Stimulated activated CD4-positive, alpha-beta T cell treated with anti-CD3 and anti-CD28 coated beads, Interleukin-4, amount 100 ng/mL, for 24 hours (primary cell): ENCODE measurements at places on chromosomes 2 and 18.
A peak's percentile ranks its signal among the peaks of the same experiment; 100 is the strongest.

- DNase-seq = peak; percentile 49
Observed at GRCh38 chr2:46229134-46230063, 67.8 kb upstream of the EPAS1 start.

DNA sequence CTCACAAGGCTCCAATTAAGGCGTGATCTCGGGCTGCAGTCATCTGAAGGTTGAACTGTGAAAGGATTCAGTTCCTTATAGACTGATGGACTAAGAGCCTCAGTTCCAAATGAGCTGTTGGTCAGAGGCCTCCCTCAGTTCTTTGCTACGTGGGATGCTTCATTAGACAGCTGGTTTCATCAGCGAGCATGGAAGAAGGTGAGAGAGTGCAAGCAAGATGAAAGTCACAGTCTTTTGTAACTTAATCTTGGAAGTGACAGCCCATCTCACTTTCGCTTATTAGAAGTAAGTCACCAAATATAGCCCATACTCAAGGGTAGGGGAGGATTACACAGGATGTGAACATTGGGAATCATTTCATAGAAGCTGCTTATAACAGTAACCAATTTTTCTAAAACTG lies 26.8 kb downstream of the PPP1CB start:
- DNase-seq = no peak

DNA sequence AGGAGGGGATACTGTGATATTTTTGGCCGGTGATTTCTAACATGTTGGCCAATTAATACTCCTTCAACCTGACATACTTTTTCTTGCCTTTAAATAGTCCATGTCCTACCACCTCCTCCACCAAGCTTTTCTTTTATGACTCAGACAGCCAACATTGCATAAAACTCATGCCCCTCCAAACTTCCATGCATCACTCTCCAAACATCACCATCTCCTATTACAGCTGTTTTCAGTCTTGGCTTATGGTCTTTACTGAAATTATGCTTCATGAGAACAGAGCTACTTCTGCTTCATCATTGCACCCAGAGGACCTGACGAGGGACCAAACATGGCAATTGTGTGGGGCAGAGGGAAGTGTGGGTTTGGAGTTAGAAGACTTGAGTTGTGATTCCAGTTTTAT lies 305.4 kb downstream of the LPIN1 start:
- no peak for DNase-seq

- no peak for DNase-seq
Observed at GRCh38 chr2:36433311-36434217, 78.0 kb downstream of the CRIM1 start.

- DNase-seq = no peak
Observed at GRCh38 chr2:169065422-169065821, 3.9 kb upstream of the DHRS9 start.

GRCh38 chr2:11753452-11753885 lies 7.0 kb downstream of the LPIN1 start:
- DNase-seq = peak; percentile 49

GRCh38 chr2:216909541-216910210 lies 49.8 kb upstream of the TNP1 start:
- no peak for DNase-seq

GRCh38 chr2:98569197-98569793 lies 39.0 kb downstream of the COA5 start:
- peak; percentile 78 for DNase-seq

DNA sequence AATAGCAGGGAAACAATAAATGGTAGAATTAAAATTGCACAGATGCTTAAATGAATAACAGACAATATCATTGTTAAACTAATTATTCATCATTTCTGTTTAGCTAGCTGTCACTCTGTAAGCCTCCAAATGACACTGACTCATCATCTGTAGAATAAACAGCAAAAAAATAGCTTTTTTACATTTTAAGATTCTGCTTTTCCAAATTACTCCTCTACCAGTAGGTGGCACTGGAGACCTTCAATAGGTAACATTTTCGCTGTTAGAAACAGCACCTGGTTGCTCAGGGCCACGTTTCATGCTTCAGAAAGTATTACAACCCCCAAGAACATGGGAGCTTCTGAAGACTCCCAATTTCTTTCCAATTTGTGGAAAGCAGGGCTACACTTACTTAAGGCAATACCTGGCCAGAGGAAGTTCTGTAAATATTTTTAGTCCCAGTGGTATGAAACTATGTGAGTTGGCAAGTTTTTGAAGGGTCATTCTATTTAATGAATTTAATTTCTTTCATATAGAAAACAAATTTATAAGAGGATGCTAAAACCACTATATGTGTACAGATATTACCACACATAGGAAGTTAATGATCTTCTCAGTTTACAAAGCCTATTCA lies 45.4 kb downstream of the TTN start:
- peak; percentile 25 for DNase-seq

GRCh38 chr18:64972545-64972944 lies 778.3 kb upstream of the CDH7 start:
- DNase-seq = no peak
